GM23338 (cell line): ENCODE measurements at places on chromosomes 12 and 14. TPM values are rescaled to one million over a fixed set of nuclear protein-coding genes. Genes with fewer than 3 reads are reported as not detected.

DNA sequence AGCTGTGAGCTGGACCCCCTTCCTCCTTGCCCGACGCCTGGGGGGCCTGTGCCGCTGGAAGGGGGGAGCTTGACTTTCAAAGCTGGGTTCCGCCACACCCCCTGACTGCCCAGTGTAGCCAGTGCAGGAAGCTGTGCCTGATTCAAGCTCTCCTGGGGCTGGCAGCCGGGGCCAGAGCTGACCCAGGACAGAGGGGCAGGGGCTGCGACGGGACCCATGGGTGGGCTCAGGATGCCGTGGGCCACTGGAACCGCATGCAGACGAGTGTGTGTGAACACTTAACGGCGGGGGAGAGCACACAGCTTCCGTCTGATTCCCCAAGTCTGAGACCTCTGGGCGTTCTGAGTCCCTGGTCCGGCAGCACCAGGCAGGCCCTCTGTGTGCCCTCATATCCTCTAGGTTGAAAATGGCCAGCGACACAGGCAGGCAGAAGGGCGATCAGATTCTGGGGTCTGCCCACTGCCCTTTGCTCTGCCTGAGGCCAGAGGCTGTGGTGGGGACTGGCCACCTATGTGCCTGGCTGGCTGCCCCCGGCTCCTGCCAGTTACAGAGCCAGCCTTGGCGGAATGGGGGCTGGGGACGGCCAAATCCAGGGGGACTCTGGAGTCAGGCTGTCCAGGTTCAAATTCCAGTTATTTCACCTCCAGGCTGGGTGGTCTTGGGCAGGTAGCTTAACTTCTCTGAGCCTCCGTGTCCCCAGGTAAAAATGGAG lies 54.0 kb downstream of the CYP46A1 start:
- no peak overlapping the region for H3K27ac ChIP-seq
- 0 out of 2 replicates have a peak, but pooled peaks cover under 1% of the 10 kb centered on the region for H3K4me1 ChIP-seq
- DNase-seq, result no peak
- H3K27me3 ChIP-seq, result no peaks in the 10 kb centered on the region
- no peak overlapping the region for H3K4me3 ChIP-seq
- no peaks in the 10 kb centered on the region for H3K36me3 ChIP-seq

- no peaks in the 10 kb centered on the region for H3K36me3 ChIP-seq
- no peak for DNase-seq
- H3K27me3 ChIP-seq, result no peaks in the 10 kb centered on the region
These were observed 56.4 kb downstream of the CMKLR1 start for GRCh38 chr12:108282676-108283075.

DNA sequence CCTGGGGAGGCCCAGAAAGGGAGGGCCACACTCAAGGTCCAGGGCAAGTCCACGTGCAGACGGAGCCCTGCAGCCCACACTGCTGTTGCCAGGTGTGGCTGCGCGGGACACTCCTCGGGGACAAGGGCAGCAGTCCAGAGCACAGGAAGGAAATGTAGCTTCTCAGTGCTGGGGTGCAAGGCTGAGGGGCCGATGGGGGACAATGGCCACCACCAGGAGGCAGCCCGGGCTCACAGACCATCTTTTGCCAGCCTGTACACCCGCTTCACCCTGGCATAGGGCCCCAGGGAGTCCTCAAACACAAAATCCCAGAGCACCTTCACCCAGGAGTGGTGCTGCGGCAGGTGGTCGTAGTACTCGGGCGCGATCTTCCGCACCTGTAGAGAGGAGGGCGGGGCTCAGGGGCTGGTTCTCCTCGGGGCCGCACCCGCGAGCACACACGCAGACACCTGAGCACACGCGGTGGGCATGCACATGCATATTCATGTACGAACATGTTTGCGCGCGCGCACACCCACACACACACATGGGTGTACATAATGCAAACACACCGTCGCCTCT lies 12.8 kb downstream of the DEGS2 start:
- H3K4me1 ChIP-seq, result no peaks in the 10 kb centered on the region
- H3K4me3 ChIP-seq, result no peak overlapping the region
- H3K27ac ChIP-seq, result no peak overlapping the region
- H3K36me3 ChIP-seq, result no peaks in the 10 kb centered on the region
- no peak for DNase-seq

- peaks cover 38% of the 10 kb centered on the region for H3K36me3 ChIP-seq
- 0 out of 2 replicates have a peak overlapping the region, but pooled peaks have one; percentile 29 for H3K27ac ChIP-seq
- H3K4me3 ChIP-seq, result peak overlapping the region; percentile 93
- no peaks in the 10 kb centered on the region for H3K27me3 ChIP-seq
- H3K4me1 ChIP-seq, result peaks cover 53% of the 10 kb centered on the region
- DNase-seq, result no peak
These were observed 1.7 kb downstream of the NACA start for GRCh38 chr12:56723352-56723751.

DNA sequence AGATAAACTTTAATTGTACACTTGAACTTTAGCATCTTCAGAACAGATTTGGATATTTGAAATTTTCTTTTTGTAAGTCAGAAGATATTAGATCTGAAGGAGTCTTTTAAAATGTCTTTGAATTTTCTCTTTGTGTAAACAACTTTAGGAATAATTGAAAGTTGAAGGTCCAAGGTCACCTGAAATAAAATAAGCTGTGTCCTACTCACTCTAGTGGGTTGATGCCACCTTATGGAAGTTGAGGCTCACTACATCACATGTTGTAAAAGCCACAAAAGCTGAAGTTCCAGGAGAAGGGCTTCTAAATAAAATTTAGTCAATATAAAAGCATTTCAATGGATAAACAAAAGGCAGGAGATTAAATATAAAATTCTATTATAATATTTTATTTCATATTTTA lies 122.0 kb upstream of the ATXN7L3B start:
- H3K36me3 ChIP-seq, result no peaks in the 10 kb centered on the region
- H3K4me1 ChIP-seq, result no peaks in the 10 kb centered on the region
- no peak overlapping the region for H3K27ac ChIP-seq
- no peak overlapping the region for H3K4me3 ChIP-seq

DNA sequence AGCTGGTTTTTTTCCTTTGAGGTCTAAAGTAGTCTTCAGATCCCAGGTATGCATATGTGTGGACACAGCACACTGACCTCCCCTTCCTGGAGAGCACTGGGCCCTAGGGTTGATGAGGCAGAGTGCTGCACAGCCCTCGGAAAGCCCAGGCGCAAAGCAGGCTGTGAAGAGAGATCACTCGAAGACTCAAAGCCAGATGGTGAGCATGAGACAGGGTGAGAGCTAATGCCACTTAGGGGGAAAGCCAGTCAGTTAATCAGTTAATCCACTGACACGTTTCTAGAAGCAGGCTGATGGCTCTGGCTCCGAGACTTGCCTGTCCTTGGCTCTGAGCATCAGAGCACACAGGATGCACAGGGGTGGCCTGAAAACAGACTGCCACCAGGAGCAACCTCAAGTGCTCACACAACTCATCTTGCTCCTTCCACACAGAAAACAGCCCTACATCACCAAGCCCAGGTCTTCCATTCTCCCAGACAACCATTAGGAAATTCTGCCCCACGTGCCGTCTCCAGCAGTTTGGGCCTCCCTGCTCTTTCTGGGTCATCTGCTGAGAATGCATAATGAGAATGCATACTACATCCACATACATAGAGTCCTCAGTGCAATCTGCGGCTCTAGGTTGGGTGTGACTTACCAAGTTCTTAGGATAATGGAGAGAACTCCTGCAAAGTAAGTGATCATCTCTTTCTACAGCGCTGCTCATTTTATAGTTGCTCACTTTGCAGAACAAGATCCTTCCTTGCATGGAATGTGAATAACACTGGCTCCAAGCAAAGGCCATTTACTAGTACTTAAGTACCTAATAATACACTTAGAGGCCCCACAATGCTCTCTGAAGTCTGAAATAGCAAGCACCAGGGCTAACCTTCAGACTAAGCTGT lies 12.0 kb downstream of the AQP6 start:
- H3K4me3 ChIP-seq, result no peak overlapping the region
- H3K36me3 ChIP-seq, result peaks cover 9% of the 10 kb centered on the region; the same call in 1 of the 2 replicates
- no peaks in the 10 kb centered on the region for H3K27me3 ChIP-seq
- no peak for DNase-seq
- H3K27ac ChIP-seq, result no peak overlapping the region

DNA sequence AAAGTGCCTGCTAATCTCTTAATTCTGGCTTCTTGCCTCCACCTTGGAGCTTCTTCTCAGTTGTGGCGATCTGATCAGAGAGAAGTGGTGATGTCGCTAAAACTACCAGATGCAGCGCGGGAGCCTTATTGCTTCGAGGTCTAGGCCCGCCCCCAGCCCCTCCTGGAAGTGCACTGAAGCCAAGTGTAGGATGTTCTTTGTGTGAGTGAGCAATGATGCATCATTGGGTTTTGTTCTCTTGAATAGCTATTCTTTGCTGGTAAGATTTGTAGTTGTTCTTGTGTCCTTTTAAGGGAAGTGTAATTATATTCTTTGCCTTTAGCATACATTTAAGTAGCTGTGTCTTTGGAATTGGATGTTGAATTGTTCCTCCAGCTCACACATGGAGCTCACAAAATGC lies 35.8 kb downstream of the MTHFD1 start:
- H3K27ac ChIP-seq, result no peak overlapping the region
- DNase-seq, result no peak
- H3K27me3 ChIP-seq, result no peaks in the 10 kb centered on the region
- H3K36me3 ChIP-seq, result peaks cover 74% of the 10 kb centered on the region

DNA sequence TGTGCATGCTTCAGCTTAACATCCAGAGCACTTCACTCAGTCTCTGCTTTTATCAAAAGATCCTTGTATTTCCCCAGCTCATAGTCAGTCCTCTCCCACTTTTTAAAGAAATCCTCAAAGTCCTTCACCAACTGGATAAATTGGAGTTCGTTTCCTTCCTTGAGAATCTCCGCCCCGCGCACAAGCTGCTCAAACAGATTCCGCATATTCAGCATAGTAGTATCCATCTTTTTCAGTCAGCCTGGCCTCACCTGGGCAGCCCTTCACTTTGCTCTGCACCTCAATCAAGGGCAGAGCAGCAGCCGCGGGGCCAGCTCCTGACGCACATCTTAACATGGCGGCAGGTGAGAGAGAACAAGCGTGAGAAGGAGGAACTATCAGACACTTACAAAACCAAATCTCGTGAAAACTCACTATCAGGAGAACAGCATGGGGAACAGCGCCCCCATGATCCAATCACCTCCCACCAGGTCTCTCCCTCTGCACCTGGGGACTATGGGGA lies 14.3 kb upstream of the DBX2 start:
- H3K4me1 ChIP-seq, result no peaks in the 10 kb centered on the region
- DNase-seq, result no peak
- no peak overlapping the region for H3K4me3 ChIP-seq
- 0 out of 2 replicates have a peak, but pooled peaks cover 2% of the 10 kb centered on the region for H3K36me3 ChIP-seq
- no peaks in the 10 kb centered on the region for H3K27me3 ChIP-seq

DNA sequence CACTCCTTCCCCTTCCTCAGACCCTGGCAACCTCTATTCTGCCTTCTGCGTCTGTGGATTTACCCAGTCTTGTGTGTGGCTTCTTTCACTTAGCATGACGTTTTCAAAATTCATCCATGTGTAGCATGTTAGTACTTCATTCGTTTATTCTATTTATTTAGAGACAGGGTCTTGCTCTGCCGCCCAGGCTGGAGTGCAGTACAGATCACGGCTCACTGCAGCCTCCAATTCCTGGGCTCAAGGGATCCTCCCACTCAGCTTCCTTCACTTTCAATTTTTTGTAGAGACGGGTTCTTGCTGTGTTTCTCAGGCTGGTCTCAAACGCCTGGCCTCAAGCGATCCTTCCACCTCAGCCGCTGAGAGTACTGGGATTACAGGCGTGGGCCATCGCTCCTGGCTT lies 37.0 kb downstream of the B4GALNT3 start:
- H3K36me3 ChIP-seq, result no peaks in the 10 kb centered on the region
- 0 out of 2 replicates have a peak, but pooled peaks cover 6% of the 10 kb centered on the region for H3K4me1 ChIP-seq
- H3K27me3 ChIP-seq, result no peaks in the 10 kb centered on the region
- H3K27ac ChIP-seq, result no peak overlapping the region
- DNase-seq, result no peak
- no peak overlapping the region for H3K4me3 ChIP-seq

DNA sequence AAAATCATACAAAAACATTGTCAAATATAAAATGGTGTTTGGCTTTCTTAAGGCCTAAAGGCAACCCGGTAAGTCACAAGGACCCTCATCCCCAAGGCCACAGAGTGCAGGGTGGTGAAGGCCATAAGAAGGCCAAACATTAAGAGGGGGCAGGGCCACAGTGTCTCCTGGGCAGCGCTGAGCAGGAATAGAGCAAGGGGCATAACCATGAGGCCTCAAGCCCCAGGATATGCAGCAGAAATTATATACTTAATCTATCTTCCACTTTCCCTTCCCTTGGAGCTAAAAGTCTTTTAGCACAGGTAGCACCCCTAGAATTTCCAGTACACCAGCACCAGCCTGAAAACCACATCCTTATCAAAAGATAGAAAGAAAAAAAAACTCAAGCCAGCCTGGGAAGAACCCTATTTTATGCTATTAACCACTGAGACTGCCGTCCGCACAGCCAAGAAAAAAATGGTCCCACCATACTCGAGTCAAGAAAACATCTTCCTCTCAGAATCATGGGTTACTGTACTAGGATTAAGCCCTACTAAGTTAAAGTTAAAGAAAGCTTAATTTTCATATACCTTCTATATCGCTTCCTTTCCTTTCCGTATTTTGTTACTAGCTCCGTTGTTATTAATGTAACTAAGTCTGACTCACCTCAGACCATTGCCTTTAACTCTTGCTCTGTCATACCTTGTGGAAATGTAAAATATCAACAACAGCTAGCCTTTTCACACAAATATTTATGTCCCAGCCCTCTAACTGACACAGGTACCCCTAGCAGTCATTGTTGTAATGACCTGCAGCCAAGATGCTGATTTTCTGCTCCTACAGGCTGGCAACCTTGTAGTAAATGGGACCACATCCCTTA lies 20.1 kb downstream of the KLRK1 start:
- H3K36me3 ChIP-seq, result no peaks in the 10 kb centered on the region
- no peak for DNase-seq
- H3K4me1 ChIP-seq, result peaks cover 38% of the 10 kb centered on the region
- no peak overlapping the region for H3K4me3 ChIP-seq

GRCh38 chr12:19190292-19191031 lies 60.9 kb downstream of the PLEKHA5 start:
- no peak for DNase-seq
- H3K36me3 ChIP-seq, result no peaks in the 10 kb centered on the region
- no peaks in the 10 kb centered on the region for H3K27me3 ChIP-seq
- H3K4me1 ChIP-seq, result peaks cover 50% of the 10 kb centered on the region
- H3K27ac ChIP-seq, result no peak overlapping the region

DNA sequence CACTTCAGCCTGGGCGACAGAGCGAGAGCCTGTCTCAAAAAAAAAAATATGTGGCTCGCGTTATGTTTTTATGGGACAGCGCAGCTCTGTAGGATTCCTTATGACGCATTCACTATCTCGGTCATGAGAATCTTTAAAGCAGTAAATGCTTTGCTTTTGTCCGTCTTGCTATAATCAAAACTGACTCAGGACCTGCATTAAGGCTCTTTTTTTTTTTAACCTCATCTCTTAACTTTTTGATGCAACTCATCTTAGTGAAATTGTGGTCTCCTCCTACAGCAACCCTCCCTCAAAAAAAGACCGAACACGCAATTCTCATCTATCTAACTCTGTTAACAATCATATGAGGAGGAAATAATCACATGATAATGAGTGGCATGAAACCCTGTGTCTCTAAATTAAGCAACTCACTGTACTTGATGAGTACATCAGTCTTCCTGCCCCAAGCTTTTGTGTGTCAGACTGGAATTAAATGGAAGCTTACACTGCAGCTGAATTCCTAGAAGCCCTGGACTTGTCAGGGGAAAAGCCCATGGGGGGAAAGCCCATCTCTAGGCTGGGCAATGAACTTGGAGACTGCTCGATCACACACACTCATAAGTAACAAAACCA lies 4.3 kb downstream of the P2RX4 start:
- DNase-seq, result no peak
- peaks cover 2% of the 10 kb centered on the region; the same call in 1 of the 2 replicates for H3K27me3 ChIP-seq
- no peak overlapping the region for H3K4me3 ChIP-seq
- no peaks in the 10 kb centered on the region for H3K36me3 ChIP-seq
- peaks cover 6% of the 10 kb centered on the region; the same call in 1 of the 2 replicates for H3K4me1 ChIP-seq

TAS2R9 gene
- total RNA-seq, result 0.19 TPM in 1 of 2 replicates, not detected in the other

LALBA gene
- total RNA-seq, result not detected in 2 replicates

CCDC60 gene
- total RNA-seq, result not detected in 2 replicates

P2RX2 gene
- 1.7 and 3.0 TPM in 2 replicates for total RNA-seq

PRKD1 gene
- total RNA-seq, result 6.0 and 9.7 TPM in 2 replicates

DAO gene
- not detected in 2 replicates for total RNA-seq
